ENCODE measurements at places on chromosomes 2 and 18.

- DNase-seq = no peak
Measured at GRCh38 chr2:239807568-239807967, 217.6 kb downstream of the NDUFA10 start.

GRCh38 chr2:171763602-171764001 is 76.3 kb downstream of the DYNC1I2 start:
- no peak for DNase-seq

GRCh38 chr2:10185755-10186154 is 63.2 kb downstream of the RRM2 start:
- DNase-seq = no peak

DNA sequence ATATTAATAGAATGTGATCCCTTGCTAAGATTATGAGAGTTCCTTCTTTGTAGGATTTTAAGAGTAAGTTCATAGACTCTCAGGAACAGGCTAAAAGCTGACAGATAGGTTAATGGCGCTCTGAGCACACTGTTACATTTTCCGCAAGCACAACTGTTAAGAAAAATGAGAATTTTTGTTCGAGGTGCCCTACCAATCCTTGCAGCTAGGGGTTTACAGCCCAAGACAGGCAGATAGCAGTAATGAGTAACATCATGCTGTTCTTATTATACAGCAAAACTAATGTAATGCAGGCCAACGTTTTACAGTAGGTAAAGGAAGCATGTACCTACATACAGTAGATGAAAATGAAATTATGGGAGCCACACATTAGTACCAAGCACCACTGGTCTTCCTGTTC is 11.2 kb upstream of the BOD1L2 start:
- no peak for DNase-seq

- DNase-seq = no peak
Measured at GRCh38 chr2:143730155-143730952, 601.1 kb downstream of the ARHGAP15 start.

- DNase-seq = no peak
Measured at GRCh38 chr2:180985771-180986395, 5.5 kb downstream of the UBE2E3 start.

GRCh38 chr2:111207851-111208250 is 87.1 kb downstream of the BCL2L11 start:
- DNase-seq = no peak

DNA sequence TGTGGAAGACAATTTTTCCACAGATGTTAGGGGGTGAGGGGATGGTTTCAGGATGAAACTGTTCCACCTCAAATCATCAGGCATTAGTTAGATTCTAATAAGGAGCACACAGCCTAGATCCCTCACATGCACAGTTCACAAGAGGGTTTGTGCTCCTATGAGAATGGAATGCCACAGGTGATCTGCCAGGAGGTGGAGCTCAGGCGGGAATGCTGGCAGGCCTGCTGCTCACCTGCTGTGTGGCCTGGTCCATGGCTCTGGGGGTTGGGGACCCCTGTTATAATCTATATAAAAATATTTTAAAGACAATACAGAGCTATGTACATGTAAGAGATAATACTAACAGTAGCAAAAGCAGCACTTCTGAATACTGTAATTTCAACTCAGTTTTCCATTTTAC is 19.2 kb downstream of the CWC22 start:
- DNase-seq = no peak

- DNase-seq = no peak
Measured at GRCh38 chr2:230879271-230879882, 14.6 kb downstream of the ITM2C start.

DNA sequence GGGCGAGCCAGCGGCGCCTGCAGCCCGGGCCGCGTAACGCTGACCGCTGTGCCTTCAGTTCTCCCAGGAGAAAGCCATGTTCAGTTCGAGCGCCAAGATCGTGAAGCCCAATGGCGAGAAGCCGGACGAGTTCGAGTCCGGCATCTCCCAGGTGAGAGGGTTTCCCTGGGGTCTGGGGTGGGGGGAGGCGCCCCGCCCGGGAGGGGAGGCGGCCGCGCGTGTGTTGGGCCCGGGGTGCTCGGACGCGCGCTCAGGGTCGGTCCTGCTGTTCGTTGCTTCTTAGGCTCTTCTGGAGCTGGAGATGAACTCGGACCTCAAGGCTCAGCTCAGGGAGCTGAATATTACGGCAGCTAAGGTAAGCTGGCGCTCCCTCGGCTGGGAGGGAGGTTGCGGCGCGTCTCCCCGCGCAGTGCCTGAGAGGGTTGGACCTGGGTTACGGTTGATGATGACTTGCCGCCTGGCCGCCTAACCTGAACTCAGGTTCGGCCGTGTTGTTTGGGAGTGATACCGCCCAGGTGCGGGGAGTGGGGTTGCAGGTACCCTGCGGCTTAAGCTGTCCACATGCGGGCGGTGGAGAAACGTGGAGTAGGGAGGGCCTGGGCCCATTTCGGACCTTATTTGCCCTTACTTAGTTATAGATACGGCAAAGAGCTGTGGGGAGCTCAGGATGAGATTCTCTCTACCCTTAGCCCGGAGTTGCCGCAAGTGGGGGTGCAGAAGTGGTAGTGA is 638 bp downstream of the RPS7 start:
- DNase-seq = no peak

GRCh38 chr18:63676526-63677323 is 15.0 kb upstream of the SERPINB3 start:
- DNase-seq = no peak

DNA sequence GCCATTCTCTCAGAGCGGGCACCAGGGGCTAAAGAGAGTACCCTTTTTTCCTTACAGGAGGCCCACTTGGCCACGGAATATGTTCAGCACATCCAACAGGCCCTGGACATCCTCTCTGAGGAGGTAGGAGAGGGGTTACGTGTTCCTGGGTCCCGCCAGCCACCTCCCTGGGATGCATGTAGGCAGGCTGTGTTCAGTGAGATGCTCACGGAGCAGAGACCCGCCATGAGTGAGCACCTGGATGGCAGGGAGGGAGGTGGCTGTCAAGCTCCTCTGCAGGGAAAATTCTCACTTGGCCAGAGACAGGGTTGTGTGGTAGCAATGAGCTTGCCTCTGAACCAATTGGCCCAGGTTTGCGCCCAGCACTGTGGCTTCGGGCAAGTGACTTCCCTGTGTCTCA is 123.1 kb upstream of the PPP1CB start:
- DNase-seq = no peak

- no peak for DNase-seq
Measured at GRCh38 chr2:240353086-240353798, 82.2 kb upstream of the GPC1 start.

- no peak for DNase-seq
Measured at GRCh38 chr2:235829726-235830125, 335.9 kb downstream of the AGAP1 start.

DNA sequence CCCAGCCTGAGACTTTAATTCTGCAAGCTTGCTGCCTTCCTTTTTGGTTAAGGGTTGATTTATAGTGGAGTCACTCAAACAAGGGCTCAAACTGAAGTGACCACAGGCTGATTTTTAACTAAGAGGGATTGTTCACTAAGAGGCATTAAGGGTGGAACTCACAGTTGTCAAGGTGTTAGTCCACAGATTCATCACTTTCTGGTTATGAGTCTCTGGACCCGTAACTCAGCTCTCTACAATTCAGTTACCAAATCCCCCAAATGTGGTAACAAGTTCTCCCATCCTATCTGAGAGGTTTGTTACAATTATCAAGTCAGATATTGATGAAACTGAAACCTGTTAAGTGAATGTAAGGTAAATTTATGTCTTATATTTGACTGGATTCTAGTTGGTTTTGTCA is 185.9 kb upstream of the KLHL14 start:
- DNase-seq = no peak

- DNase-seq = no peak
Measured at GRCh38 chr2:78541451-78542267, 483.8 kb upstream of the REG3G start.

- no peak for DNase-seq
Measured at GRCh38 chr2:216146573-216146972, 37.4 kb downstream of the XRCC5 start.

- DNase-seq = no peak
Measured at GRCh38 chr18:34959211-34959829, 81.9 kb upstream of the MAPRE2 start.

DNA sequence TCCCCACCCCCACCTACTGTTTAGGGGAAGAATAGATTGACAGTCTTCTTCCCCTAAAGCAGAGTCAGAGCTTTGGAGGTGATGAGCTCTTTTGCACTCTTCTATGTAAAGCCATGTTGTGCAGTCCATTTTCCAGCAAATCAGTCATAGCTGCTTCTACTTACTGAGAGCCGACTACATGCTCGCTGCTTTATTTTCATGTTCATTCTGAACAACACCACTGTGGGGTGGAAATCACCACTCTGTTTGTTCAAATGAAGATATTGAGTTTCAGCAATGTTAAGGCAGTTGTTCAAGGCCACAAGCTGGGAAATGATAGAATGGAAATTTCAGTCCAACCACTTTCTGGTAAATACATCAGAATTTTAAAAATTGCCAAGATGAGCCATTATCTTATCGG is 88.3 kb downstream of the INSIG2 start:
- DNase-seq = no peak

- no peak for DNase-seq
Measured at GRCh38 chr2:176392744-176393414, 123.6 kb downstream of the MTX2 start.

GRCh38 chr2:82007071-82007664 is 1702.6 kb upstream of the LRRTM1 start:
- DNase-seq = no peak

GRCh38 chr2:26670931-26671460 is 21.5 kb upstream of the KCNK3 start:
- no peak for DNase-seq

- DNase-seq = peak; percentile 45
Measured at GRCh38 chr2:211836409-211836808, 702.2 kb downstream of the ERBB4 start.

DNA sequence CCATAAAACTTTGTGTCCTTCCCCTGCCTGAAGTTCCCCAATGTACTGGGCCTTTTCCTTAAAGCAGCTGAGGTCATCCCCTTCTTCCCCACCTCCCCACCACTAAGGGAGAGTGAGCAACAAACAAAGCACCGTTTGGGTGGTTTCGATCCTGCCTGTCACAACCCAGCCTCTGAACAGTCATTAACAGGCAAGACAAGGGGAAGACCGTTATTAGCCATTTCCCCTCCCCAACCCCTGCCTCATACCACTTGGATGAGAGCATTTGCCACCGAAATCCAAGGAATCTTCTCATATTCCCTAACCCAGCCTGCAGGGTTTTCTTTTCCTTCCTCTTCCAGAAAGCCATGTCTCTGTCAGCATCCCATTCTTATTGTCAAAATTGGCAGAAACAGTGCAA is 65.6 kb downstream of the STRADB start:
- no peak for DNase-seq

DNA sequence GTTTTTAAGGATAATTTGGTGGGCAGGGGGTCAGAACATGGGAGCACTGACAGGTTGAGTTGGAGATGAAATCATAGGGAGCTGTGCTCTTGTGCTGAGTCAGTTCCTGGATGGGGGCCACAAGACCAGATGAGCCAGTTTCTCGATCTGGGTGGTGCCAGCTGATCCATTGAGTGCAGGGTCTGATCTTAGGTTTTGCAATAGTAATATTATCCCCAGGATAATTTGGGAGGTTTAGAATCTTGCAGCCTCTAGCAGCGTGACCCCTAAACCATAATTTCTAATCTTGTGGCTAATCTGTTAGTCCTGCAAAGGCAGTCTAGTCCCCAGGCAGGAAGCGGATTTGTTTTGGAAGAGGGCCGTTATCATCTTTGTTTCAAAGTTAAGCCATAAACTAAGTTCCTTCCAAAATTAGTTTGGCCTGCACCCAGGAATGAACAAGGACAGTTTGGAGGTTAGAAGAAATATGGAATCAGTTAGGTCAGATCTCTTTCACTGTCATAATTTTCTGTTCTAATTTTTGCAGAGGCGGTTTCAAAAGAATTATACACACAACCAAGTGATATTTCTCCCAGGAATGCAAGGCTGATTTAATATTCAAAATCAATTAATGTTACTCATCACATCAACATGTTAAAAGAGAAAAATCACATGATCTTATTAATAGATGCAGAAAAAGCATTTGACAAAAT is 23.0 kb downstream of the DBI start:
- no peak for DNase-seq

DNA sequence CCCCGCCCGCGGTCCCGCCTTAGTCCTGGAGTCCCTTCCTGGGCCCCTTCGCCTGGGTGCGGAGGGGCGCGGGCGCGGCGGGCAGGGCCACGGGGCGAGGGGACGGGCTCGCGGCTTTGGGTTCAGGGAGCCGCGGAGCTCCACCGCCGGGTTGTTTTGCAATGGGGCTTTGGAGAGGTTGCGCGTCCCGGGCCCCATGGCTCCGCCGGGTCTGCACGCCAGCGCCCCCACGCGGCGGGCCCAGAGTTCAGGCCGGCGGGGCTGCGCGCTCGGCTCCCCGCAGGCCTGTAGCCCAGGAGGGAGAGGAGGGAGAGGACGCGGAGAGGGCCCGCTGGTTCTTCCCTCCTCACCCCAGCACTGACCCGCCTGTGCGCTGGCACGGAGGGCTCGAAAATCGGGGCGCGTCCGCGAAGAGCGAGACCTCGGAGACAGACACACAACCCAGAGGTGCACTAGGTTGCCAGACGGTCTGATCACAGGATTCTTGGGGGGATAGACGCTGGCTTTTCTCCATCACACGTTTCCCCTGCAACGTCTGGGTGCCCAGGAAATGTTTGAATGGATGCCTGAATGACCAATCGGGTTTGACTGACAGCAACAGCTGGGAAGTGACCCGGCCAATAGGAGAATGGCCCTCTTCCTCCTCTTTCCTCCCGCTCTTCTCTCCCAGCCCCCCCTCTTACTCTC is 4.9 kb upstream of the SIX2 start:
- DNase-seq = no peak

DNA sequence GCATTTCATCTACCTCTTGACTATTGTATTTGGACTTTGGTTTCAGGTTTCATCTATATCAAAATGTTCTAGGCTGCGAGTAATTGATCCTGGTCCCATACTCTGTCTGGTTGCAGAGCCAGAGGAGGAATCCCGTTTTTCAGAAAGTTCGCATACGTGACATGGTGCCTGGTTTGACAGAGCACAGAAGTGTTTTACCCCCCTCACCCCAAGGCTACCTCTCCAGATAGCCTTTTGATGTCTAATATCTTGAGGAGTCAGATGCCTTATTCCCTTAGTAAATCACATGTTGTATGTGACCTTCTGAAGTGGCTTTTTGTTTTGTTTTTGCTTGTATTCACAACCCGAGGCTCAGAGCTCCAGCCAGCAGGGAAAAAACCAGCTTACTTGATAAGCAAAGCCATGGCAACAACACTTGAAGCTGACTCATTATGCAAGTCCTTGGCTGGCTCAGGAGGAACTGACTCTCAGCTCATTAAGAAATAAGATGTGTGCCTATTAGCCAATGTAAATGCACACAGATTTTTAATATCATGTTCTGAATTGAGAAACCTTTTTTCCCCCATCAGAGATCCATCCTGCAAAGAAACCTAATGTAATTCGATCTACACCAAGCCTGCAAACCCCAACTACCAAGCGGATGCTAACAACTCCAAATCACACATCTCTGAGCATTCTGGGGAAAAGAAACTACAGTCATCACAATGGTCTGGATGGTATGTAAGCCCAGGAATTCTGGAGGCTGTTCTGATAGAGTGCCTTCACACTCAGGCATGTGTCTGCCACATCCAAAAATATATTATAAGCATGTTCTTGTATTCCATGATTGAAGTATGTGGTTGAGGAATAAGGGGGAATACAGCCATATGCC is 41.4 kb downstream of the OXER1 start:
- DNase-seq = no peak
